Calu3 (cell line): ENCODE measurements at places on chromosomes 5 and 9. TPM values are rescaled to one million over a fixed set of nuclear protein-coding genes. Genes with fewer than 3 reads are reported as not detected.

Gene TRIM7
- total RNA-seq = 1.8 and 2.4 TPM in 2 replicates

Gene SHOC1
- total RNA-seq = not detected in 2 replicates

Gene SEMA6A
- 53.3 and 54.7 TPM in 2 replicates for total RNA-seq

Gene EFNA5
- 172 and 216 TPM in 2 replicates for total RNA-seq

Gene PCDHGB6
- 9.6 and 13.4 TPM in 2 replicates for total RNA-seq

Gene C6
- total RNA-seq = 0.24 TPM in 1 of 2 replicates, not detected in the other

Gene SAXO1
- total RNA-seq = 0.29 TPM in 1 of 2 replicates, not detected in the other

Gene FSD1L
- total RNA-seq = 3.4 and 3.6 TPM in 2 replicates

- DNase-seq = no peak
- no peak overlapping the region for H3K4me3 ChIP-seq
- H3K27ac ChIP-seq = no peak overlapping the region
- H3K4me1 ChIP-seq = no peaks in the 10 kb centered on the region
Measured at GRCh38 chr5:36763454-36763853, 113.1 kb upstream of the NIPBL start.

DNA sequence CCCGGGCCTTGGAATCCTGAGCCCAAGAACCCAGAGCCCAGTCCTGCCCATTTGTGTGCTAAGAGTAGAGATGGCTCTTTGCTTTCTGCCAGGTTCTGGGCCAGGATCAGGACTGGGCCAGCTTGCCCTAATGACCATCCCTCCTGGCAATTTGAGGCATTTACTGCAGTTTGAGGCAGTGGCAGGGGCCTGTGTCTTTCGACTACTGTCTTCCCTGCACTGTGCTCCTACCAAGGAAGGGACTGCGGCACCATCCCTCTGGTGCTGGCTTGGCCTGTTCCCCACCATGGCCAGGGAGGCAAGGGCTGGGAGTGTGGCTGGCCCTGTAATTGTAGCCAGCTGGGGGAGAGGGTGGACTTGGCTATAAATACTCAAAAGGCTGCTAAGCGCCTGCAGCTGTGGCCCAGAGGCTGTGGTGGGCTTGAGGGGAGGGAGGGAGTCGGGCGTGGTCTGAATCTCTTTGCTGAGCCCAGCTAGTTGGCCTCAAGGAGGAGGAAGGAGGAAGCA lies 4.6 kb downstream of the ENHO start:
- H3K36me3 ChIP-seq = no peaks in the 10 kb centered on the region
- no peak for DNase-seq
- H3K27ac ChIP-seq = no peak overlapping the region

DNA sequence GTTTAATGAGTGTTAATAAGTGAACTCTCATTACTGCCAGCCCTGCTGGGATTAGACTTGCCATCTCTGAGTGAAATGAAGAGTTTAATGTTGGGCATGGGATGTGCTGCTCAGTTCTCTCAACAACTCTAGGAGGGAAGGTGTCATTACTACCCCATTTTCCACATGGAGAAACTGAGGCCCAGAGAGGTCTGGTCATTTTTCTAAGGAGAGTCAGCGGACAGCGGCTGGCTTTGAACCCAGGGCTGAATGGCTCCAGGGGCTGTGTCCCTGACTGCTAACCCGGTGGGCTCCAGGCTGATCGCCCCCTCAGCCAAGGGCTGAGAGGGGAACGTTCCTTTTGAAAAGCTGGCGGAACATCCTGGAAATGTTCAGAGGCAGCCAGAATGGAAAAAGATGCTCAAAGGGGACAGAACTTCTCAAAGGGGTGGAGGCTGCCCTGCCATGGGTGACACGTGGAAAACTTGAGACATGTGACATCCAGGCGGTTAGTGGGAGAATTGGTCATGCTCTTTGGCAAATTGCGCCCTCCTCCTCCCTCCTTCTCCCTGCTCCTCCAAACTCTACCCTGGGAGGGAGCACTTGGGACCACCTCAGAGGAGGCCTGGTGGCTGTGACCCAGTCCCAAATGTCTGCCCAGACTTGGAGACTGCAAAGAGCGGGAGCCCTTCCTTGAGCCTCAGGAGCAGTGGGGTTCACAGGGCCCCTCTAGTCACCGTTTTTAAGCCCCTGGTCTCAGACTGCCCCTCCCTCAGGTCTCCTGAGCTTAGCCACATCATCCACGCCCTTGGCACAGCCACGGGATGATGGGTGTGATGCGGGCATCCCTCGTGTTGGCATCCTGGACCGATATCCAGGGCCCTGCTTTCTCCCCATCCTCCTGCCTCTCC lies 28.7 kb downstream of the DNM1 start:
- no peak overlapping the region for H3K27ac ChIP-seq
- H3K27me3 ChIP-seq = no peaks in the 10 kb centered on the region
- H3K4me1 ChIP-seq = no peaks in the 10 kb centered on the region
- DNase-seq = no peak

- H3K27ac ChIP-seq = peak overlapping the region; percentile 81
Measured at GRCh38 chr5:121969660-121970295, 8.0 kb downstream of the SRFBP1 start.

- no peaks in the 10 kb centered on the region for H3K36me3 ChIP-seq
- DNase-seq = no peak
- H3K4me1 ChIP-seq = no peaks in the 10 kb centered on the region
- no peak overlapping the region for H3K4me3 ChIP-seq
- peaks cover 62% of the 10 kb centered on the region for H3K27me3 ChIP-seq
- no peak overlapping the region for H3K27ac ChIP-seq
Measured at GRCh38 chr5:1751864-1752822, 47.5 kb downstream of the MRPL36 start.

DNA sequence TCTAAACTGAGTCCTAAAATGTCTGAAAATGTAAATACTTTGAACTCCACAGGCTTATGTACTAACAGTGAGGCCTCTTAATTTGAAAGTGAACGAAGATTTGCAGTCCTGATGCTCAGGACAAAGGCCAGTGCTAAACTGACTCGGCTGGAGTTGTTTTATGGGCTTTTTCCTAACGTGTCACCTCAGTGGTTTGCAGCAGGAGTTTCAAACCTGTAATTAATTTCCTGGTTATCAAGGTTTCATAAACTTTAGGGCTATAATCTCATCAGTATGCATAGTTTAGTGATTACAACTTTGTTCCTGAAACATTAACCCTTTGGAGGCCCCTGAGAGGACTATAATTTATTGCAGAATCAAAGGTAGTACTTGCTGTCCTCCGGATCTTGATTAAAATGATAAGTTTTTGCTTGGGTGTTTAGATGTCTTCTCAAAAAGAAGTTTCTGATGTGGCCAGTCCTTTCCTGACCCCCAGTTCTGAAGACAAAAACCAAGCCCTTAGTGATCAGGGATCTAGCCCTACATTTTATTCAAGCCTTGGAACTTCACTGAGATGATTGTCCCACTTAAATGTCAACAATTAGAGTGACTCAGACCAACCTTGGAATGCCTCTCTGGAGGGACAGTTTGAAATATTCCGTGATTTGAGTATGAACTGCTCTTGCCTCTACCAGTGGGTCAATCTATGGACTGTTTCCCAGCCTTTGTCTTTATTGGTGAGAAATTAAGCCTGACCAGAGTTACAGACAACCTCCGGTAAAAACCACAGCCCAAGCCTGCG lies 11.1 kb upstream of the S100Z start:
- H3K4me3 ChIP-seq = peak overlapping the region; percentile 33
- H3K27ac ChIP-seq = peak overlapping the region; percentile 98
- peaks cover 46% of the 10 kb centered on the region for H3K4me1 ChIP-seq

- H3K4me3 ChIP-seq = no peak overlapping the region
- H3K4me1 ChIP-seq = no peaks in the 10 kb centered on the region
- H3K27ac ChIP-seq = no peak overlapping the region
Measured at GRCh38 chr5:150082889-150083288, 3.5 kb downstream of the CSF1R start.

DNA sequence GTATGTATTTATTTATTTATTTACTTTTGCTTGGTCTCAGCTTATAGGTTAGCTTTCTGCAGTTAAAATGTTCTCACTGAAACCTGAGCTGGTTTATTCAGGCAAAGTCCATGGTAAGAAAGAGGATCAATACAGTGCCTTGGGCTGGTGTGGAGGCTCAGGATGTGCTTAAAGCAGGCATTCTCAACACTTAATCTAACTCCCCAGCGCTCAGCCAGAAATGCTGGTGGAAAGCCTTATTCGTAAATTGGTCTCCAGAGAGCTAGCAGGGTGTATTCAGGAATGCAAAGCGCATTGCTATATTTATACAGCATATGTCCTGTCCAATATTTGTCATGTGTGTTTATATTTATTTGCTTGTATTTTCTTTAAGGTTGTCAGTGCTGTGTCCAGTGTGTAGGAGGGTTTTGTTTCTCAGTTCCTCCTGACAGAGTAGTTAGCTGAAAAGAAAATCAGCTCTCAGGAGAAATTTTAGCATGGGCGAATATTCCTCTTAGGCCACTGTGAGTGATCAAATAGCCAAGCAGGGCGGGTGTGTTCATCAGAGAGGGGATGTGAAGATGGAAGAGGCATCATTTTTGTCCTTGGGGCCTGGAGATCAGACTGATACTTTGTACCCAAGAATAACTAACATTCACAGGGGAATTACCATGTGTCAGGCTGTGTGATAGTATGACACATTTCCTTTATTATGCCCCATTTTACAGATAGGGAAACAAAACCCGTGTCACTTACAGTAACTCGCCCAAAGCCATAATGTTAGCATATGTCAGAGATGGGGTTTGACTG lies 65.8 kb downstream of the DOCK2 start:
- no peak for DNase-seq
- H3K27me3 ChIP-seq = peaks cover 47% of the 10 kb centered on the region
- H3K4me1 ChIP-seq = peaks cover 8% of the 10 kb centered on the region
- H3K4me3 ChIP-seq = no peak overlapping the region

- H3K4me1 ChIP-seq = no peaks in the 10 kb centered on the region
- H3K36me3 ChIP-seq = no peaks in the 10 kb centered on the region
- no peak overlapping the region for H3K27ac ChIP-seq
- peaks cover 64% of the 10 kb centered on the region for H3K27me3 ChIP-seq
- no peak overlapping the region for H3K4me3 ChIP-seq
Measured at GRCh38 chr9:138050472-138051330, 173.1 kb downstream of the CACNA1B start.

DNA sequence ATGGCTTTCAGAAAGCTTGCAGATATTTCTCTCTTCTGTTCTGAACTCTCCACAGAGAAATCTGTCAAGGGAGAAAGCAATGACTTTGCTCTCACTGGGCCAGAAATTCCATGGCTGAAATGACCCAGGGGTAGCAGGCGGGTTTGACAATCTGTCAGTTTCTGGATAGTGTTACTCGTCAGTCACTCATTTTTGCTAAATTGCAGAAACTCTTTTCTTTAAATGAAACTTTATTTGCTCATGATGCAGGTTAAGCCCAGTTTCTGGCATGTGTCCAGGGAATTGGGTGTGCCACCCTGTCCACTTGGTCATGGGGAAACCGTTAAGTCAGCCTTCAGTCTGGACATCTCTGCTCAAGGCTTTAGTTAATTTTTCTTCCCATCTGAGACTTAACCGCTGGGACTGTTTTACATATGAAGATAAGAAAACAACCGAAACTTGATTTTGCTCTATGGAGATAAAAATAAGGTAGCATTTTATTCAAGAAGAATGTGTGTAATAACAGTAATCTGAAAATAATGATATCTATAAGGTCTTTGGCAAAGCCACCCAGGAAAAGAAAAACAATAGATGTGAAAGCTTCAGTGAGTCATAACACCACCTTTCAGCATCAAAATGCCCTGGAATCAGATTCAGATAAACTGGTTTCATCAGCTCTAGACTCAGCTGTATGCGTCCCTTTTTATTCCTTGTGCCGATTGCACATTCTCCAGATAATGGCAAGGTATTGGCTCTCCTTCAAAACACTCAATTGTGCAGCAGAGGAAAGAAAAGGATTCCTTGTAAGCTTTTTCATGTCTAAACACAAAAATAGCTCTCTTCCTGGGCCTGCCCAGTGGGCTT lies 308.3 kb downstream of the ZSWIM6 start:
- no peaks in the 10 kb centered on the region for H3K4me1 ChIP-seq
- H3K36me3 ChIP-seq = no peaks in the 10 kb centered on the region
- H3K4me3 ChIP-seq = no peak overlapping the region
- no peak overlapping the region for H3K27ac ChIP-seq

- H3K27me3 ChIP-seq = no peaks in the 10 kb centered on the region
- peaks cover 15% of the 10 kb centered on the region for H3K36me3 ChIP-seq
- peaks cover 25% of the 10 kb centered on the region for H3K4me1 ChIP-seq
- no peak for DNase-seq
- H3K27ac ChIP-seq = peak overlapping the region; percentile 87
- peak overlapping the region; percentile 2 for H3K4me3 ChIP-seq
Measured at GRCh38 chr9:72949918-72950325, 2.9 kb downstream of the ALDH1A1 start.

DNA sequence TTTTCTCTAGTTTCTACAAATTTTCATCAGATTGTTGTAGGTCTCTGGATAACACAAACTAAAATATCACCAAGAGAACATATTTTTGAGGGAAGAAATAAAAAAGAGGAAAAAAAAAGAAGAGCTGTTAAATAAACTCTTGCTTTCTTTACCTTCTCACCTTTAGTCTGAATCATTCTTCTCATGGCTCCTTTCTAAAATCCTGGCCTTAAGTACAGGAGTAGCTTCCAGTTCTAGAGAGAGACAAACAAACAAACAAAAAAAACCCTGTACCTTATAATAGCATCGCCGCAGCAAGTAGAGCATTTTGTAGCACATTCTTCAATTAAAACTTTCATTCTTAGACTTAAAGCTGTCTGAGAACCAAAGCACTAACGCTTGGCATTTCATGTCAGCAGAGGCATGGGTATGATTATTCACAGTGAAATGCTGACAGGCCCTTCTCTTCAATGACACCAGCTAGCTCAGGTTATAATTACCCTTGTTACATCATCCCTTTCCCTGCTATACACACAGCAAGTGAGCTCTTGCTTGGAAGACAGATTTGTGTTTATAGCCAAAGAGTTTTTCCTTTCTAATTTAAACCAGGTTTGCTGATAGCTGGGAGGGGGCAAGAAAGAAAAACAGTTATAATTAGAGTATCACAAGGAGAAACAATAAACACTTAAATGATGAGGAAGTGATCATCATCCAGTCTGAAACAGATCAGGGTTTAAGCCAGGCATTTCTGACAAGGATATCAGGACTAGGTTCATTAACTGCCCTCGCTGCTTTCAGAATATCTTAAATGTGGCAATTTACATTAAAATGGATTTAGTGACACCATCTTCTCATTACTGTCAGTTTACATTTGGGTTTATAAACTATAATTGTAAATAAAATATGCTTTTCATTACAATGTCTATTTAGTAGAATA lies 510.9 kb upstream of the ZNF608 start:
- H3K27ac ChIP-seq = no peak overlapping the region
- no peak overlapping the region for H3K4me3 ChIP-seq
- H3K4me1 ChIP-seq = no peaks in the 10 kb centered on the region
- no peaks in the 10 kb centered on the region for H3K36me3 ChIP-seq

GRCh38 chr5:153879596-153879995 lies 159.1 kb downstream of the FAM114A2 start:
- no peaks in the 10 kb centered on the region for H3K4me1 ChIP-seq
- peaks cover 41% of the 10 kb centered on the region for H3K27me3 ChIP-seq
- no peak for DNase-seq
- no peaks in the 10 kb centered on the region for H3K36me3 ChIP-seq
- no peak overlapping the region for H3K4me3 ChIP-seq

DNA sequence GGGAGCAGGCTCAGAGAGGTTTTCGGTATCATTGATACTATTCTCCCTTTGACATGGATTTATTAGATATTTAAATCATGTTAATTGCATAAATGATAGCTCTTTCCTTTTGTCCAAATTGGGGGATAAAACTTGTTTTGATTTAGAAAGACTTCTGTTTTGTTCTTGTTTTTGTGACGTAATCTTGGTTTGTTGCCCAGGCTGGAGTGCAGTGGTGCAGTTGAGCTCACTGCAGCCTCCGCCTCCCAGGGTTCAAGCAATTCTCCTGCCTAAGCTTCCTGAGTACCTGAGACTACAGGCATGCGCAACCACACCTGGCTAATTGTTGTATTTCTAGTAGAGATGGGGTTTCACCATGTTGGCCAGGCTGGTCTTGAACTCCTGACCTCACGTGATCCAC lies 7.1 kb downstream of the MAT2B start:
- peaks cover 20% of the 10 kb centered on the region for H3K4me1 ChIP-seq
- no peak overlapping the region for H3K4me3 ChIP-seq
- DNase-seq = no peak
- peaks cover 39% of the 10 kb centered on the region for H3K36me3 ChIP-seq
- no peak overlapping the region for H3K27ac ChIP-seq
